H1 (cell line): ENCODE measurements at places on chromosomes 2 and 18. TPM values are rescaled to one million over a fixed set of nuclear protein-coding genes. Genes with fewer than 3 reads are reported as not detected.
A peak's percentile ranks its signal among the peaks of the same experiment; 100 is the strongest.

Gene SPP2
- total RNA-seq, result not detected in 2 replicates

DNA sequence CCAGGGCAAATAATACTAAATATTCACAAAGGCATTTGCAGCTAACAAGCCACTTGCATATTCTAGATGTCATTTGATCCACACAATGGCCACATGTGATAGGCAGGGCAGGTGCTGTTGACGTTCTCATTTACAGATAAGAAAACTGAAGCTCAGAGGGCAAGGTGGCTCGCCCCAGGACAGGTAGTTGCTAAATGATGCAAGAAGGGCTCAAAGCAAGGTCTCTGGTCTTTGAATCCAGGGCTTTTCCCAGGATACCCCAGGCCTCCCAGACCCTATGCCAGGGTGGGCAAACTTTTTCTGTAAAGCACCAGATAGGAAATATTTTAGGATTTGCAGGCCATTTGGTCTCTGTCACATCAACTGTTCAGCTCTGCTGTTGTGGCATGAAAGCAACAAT is 35.1 kb downstream of the LOXHD1 start:
- no peak for DNase-seq

DNA sequence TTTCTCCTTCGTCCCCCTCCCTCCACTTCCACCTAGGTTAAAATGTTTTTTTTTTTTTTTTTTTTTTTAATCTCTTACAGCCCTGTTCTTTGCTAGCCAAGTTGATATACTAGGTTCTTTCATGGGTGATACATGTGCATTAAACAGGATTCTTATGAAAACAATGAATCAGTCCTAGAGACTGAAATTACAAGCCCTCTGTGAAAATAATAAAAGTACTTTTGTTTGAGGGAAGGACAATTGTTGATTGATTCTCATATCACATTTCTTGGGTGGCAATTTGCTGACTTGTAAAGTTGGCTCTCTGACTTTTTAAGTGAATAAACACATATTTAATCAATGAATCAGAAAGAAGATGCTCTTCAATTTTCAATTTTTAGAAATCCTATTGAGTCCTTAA is 639.9 kb downstream of the LRP1B start:
- DNase-seq, result no peak

DNA sequence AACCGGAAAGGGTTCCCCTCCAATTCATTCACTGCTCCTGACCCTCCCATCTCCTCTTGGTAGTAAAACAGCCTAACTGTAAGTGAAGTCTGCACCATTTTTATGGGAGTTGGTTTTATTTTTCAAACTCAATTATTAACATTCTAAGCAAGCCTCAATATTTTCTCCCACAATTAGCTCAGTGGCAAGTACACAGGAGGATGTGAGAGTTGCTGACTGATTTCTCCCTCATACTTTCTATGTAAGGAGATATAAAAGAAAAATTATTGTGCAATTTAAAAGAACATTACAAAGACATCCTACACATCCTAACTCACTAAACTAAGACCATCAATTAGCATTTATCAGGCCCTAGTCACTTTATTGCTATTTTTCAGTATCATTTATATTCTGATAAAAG is 73.9 kb downstream of the PIAS2 start:
- DNase-seq, result no peak

Gene PLB1
- 0.15 and 0.20 TPM in 2 replicates for total RNA-seq

Gene FMNL2
- total RNA-seq, result 45.1 and 45.9 TPM in 2 replicates

DNA sequence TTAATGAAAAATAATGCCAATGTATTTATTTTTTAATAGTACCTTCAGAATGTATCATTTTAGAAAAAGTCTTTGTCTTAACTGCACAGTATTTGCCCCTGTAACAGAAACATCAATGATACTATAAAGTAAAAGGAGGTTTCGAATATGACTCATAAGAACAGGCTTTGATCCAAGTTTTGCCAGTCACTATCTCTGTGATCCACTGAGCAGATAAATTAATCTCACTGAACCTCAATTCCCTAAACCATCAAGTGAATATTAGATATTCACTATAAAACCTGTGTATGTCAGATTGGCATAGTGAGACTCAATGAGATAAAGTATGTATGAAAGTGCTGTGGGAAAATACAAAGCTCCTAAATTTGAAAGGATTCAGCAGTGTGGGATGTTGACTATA is 292.1 kb downstream of the EXOC6B start:
- DNase-seq, result no peak

Gene IL1RL2
- total RNA-seq, result not detected in 2 replicates

- no peak for DNase-seq
These were observed 79.8 kb upstream of the NOSTRIN start for GRCh38 chr2:168722592-168722991.

DNA sequence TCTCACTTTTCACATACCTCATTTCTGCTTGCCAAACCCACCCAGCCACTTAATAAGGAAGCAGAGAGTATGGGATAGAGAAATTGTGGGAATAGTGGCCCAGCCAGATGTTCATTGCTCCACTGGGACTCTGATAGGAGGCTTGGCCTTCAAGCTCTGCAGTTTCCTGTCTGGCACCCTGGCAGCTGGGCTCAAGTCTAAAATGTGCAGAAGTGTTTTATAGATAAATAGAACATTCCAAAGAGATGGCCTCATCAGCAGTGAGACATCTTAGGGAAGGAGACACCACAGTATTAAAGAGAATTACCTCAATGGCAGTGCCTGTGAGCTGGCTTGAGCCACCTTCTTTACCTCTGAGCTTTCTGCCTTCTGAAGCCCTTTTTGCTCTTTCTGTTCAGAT is 24.7 kb downstream of the COPS7B start:
- no peak for DNase-seq

Gene KCNG2
- 0.19 TPM in 1 of 2 replicates, not detected in the other for total RNA-seq

GRCh38 chr2:66446941-66447340 is 12.0 kb downstream of the MEIS1 start:
- DNase-seq, result no peak

Gene RBKS
- 0.75 and 1.1 TPM in 2 replicates for total RNA-seq

DNA sequence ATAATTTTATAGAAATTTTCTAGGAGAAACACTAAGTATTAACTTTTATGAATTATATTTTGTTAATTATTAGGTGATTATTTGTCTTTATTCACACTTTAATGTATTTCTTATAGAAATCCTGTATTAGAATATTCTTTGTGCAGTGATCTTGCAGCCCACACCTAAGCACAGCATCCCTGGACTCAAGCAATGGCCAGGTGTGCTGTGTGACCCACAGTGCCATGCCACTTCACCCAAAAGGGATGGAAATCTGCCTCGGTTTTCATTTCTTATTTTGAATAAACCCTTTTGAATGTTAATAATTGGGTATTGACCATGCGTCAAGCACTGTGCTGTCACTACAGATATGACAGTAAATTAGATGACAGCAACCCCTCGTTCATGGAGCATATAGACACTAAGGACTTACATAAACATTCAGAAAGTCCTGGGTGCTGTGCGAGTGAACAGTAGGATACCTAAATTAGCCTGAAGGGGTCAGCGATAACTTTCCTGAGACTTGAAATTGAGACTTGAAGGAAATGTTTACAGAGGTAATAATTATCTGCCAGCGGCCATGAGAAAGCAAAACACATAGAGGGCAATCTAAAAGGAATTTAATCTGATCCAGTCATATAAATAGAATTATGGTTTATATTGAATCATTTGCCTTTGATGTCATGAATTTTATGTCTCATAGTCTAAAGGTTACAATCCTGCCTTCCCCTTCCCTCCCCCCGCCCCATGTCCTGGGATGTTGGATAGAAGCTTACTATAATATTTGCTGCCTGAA is 52.7 kb upstream of the CALCRL start:
- DNase-seq, result no peak

Gene NAGK
- total RNA-seq, result 59.9 and 62.2 TPM in 2 replicates

DNA sequence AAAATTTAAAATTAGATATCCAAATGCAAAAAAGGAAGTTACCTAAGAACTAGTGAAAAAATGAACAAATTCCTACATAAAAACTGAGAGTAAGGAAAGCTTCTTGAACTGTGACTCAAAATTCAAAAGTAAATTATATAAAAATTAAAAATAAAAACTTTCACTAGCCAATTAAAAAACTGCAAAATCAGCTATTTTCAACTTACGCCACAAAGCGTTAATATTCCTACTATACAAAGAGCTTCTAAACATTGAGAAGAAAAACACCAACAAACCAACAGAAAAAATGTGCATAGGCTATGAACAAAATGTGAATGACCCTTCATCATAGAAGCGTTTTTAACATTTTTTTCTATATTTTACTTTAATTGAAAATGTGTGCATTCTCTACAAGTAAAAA is 445.7 kb downstream of the CDH2 start:
- no peak for DNase-seq

Gene TMEM169
- 2.4 and 2.5 TPM in 2 replicates for total RNA-seq

DNA sequence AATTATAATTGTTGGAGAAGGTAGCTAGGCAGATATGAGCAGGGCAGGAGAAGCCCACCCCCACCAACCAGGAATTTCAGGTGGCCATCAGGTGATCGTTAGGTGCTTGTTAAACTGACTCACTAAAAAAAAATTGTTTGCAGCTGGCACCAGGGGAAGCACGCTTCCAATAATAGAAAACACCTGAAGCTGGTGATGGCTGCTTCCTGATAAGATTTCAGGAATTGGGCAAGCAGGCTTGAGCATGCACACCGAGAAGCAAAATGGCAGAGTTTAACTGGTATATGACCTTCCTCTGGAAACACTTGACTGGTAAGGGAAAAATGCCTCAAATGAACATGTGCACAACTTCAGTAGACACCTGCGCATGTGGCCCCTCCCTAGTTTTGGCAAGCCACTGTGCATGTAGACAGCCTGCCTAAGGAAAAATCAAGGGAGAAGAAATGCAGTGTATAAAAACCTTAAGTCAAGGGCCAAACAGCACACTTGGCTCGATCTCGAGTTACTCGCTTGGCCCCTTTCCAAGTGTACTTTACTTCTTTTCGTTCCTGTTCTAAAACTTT is 292.8 kb downstream of the CCDC85A start:
- DNase-seq, result no peak

Gene PAX3
- total RNA-seq, result not detected in 2 replicates

Gene AFF3
- 1.7 and 3.0 TPM in 2 replicates for total RNA-seq

GRCh38 chr18:11866764-11867163 is 15.6 kb downstream of the CHMP1B start:
- no peak for DNase-seq

Gene WDR35
- 22.6 and 25.5 TPM in 2 replicates for total RNA-seq

GRCh38 chr2:56089931-56090330 is 93.9 kb upstream of the CCDC85A start:
- DNase-seq, result no peak

GRCh38 chr2:50624506-50624905 is 407.4 kb downstream of the NRXN1 start:
- no peak for DNase-seq

DNA sequence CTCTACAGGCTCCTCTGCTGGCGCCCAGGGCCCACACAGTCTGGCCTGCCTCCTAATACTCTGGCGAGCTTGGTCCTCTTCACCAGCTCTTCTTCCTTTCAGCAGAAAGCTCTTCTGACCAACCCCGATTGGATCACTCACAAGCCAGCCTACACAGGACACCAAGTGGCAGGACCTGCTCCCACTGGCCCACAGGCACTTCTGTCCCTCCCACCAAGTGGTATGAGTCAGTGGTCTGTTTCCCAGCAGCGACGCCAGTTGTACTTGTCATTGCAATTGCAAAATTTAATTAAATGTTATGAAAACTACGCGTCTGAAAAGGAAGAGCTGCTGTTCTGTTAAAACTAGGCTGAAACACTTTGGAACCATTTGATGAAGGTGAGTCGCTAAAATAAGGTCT is 46.7 kb downstream of the NDUFA10 start:
- DNase-seq, result no peak

- no peak for DNase-seq
These were observed 72.9 kb downstream of the PRKCE start for GRCh38 chr2:45724335-45724734.

DNA sequence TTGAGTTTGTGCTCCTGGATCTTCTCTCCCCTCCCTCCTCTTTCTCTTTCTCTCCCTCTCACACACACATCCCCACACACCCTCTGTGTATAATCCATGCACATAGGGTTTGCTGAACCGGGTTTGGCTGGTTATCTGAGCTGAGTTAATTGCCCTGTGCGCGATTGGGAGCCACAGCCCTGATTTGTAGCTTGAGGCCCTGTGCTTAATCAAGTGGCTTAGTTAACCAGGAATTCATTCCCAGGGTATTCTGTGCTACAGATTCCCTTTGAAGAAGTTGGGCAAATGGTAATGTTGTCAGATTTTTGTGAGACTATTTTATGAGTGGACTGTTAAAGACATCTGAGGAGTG is 6.2 kb downstream of the PARD3B start:
- no peak for DNase-seq

- DNase-seq, result no peak
These were observed 1462.8 kb upstream of the LRRTM1 start for GRCh38 chr2:81767187-81767912.

Gene ALMS1
- total RNA-seq, result 44.6 and 45.6 TPM in 2 replicates

Gene MAPK4
- total RNA-seq, result 2.1 and 3.2 TPM in 2 replicates

Gene ASB18
- not detected in 2 replicates for total RNA-seq

- DNase-seq, result no peak
These were observed 108.9 kb downstream of the INSIG2 start for GRCh38 chr2:118197011-118197675.

DNA sequence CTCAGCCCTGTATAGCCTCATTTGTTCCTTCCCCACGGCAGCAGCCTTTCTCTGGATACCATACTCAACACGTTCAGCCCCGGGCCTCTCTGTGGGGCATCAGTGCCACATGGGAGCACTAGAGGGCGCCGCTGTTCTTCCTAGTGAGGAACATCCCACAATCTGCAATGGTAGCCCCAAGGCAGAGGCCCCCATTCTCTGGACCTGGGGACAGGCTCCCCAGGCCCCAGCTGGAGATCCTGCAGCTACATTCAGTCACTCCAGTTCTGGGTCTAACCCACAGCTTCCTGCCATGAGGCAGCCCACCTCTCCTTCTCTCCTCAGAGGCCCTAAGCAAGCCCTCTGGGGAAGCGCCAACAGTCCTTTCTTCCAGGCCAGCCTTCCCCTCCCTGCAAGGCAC is 14.2 kb upstream of the SFXN5 start:
- DNase-seq, result peak; percentile 57

Gene ACTR1B
- 40.7 and 43.8 TPM in 2 replicates for total RNA-seq

- DNase-seq, result no peak
These were observed 48.0 kb downstream of the ZNF407 start for GRCh38 chr18:74645679-74646078.

Gene DOCK10
- 1.3 and 1.6 TPM in 2 replicates for total RNA-seq

Gene MC5R
- total RNA-seq, result 0.31 and 0.37 TPM in 2 replicates

- no peak for DNase-seq
These were observed 57.8 kb upstream of the CCDC141 start for GRCh38 chr2:179107737-179108136.

DNA sequence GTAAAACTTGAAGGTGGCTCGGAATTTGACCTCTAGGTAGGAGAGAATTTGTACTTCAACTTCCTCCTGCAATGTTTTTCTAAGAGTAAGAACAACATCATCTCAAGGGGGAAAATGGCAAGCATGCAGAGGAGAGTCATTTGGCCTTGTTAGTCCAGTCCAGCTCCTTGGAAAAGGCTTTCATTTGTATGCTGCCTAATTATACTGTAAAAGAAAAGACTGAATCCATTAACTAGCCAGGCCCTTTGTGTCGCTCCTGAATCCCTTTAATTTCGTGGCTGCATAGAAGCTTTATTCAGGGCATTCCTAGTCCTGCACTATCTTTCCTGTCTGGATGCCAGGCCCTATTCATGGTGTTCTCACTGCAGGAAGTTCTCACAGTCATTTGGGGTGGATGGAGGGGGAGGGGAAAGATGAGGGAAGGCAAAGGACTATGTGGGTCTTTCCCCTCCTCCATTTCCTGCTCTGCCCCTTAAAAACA is 36.0 kb downstream of the PHLPP1 start:
- peak; percentile 68 for DNase-seq
